ENCODE measurements at places on chromosomes 2 and 18.
A peak's percentile ranks its signal among the peaks of the same experiment; 100 is the strongest.

- DNase-seq = no peak
These were observed 26.6 kb downstream of the MYL1 start for GRCh38 chr2:210288408-210288807.

DNA sequence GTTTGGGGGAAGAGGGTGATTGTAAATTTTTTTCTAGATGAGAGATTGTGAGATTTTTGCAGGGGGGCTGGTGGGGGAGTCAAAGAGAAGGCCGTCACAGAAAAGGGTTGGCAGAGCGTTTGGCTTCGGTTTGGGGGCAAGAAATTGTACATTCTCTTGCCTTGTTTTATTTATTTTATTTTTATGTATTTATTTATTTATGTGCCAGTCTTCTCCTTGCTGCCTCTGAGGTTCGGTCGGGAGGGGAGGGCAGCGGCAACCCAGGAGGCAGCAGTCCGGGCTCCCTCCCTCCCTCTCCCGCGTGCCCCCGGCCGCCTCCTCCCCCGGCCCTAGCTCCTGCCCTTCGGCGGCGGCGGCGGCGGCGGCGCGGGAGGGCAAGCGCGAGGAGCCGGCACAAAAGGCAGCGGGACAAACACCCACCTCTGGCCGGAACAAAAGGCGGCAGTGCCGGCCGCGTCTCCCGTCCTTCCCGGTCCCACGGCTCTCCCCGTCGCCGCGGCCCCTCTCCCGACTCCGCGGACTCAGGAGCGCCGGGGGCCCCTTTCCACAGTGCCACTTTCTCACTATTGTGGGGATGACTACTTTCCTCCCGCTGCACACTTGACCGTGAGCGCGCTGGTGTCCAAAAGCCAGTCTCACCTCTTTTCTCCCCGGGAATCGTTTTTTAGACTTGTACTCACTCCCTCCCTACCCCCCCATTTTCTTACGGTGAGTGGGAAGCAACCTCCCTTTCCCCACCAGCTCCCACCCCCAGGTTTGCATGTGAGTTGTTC, 1.2 kb downstream of the BCL11A start:
- DNase-seq = no peak

GRCh38 chr2:44572196-44572900, 210.6 kb downstream of the CAMKMT start:
- DNase-seq = no peak

GRCh38 chr2:17879137-17879912, 858 bp downstream of the KCNS3 start:
- DNase-seq = peak; percentile 42

DNA sequence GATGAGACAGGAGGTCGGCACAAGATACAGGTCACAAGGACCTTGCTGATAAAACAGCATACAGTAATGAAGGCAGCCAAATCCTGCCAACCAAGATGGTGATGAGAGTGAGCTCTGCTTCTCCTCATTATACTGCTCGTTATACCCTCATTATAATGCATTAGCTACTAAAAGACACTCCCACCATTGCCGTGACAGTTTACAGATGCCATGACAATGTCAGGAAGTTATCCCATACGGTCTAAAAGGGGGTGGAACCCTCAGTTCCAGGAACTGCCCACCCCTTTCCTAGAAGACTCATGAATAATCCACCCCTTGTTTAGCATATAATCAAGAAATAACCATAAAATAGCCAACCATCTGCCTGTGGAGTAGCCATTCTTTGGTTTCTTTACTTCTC, 224.2 kb downstream of the RBM43 start:
- DNase-seq = no peak

- DNase-seq = no peak
These were observed 808.9 kb downstream of the SUCLG1 start for GRCh38 chr2:83650161-83650560.

DNA sequence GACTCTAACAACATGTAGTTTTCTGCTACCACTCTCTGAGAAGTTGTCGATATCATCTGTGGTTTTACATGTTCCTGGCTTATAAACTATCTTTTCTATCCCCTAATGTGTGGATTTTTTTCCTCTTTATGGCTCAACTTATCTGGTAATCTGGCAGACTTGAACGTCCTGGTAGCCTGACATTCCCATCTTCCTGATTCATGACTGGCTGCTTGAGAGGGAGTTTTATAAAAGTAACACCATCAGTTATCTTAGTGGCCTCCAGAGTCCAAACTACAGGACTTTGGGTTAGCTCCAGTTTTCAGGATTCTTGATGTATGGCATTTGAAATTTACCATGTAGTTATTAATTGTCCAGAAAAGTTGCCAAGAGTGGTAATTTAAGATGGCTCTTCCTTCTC, 174.0 kb upstream of the GULP1 start:
- no peak for DNase-seq

- DNase-seq = no peak
These were observed 6.1 kb upstream of the FAM171B start for GRCh38 chr2:186687807-186688211.

GRCh38 chr2:218259099-218259961, 1.5 kb upstream of the GPBAR1 start:
- DNase-seq = no peak

- DNase-seq = no peak
These were observed 104.3 kb downstream of the MYO5B start for GRCh38 chr18:50090370-50091312.

- no peak for DNase-seq
These were observed 10.8 kb upstream of the NEU4 start for GRCh38 chr2:241798081-241798630.

GRCh38 chr18:13890761-13891361, 24.5 kb downstream of the MC2R start:
- no peak for DNase-seq

- DNase-seq = no peak
These were observed 98.9 kb downstream of the ACKR3 start for GRCh38 chr2:236668531-236668969.

- DNase-seq = no peak
These were observed 1305.5 kb upstream of the NXPH2 start for GRCh38 chr2:140085674-140086073.

GRCh38 chr2:38091760-38092159, 15.8 kb upstream of the CYP1B1 start:
- DNase-seq = no peak

- no peak for DNase-seq
These were observed 56.0 kb downstream of the CYBRD1 start for GRCh38 chr2:171578127-171578803.

GRCh38 chr2:9832586-9832985, 10.7 kb upstream of the TAF1B start:
- no peak for DNase-seq

DNA sequence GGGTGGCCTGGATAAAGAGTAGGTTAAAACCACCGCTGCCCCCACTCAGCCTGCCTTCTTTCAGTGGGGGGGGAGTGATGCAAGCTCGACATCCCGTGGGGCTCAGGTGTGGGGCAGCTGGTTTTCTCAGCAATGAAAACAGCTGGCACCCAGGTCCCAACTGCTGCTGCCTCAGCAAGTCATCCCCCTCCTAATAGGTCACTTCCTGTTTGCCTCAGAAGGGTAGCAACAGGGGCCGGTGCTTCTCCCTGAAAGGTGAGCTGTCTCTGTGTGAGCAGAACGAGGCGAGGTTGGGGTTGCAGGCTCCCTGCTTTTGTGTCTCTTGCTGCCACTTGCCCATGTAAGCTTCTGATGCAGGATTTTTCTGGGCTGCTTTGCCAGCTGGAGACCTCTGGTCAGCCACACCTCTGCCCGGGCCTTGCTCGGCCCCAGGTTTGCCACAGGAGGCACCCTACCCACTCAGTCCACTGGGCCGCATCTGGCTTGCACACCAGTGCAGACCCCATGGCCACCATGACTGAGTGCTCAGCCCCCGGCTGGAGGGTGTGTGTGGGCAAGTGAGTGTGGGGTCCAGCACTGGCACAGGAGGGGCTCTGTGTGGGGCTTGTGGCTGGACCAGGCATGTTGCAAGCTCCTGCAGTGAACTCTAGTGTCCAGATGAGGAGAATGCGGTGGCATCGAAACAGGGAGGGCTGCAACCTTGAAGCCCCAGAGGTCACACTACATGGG, 11.5 kb upstream of the ASB1 start:
- DNase-seq = no peak

GRCh38 chr2:59997371-59997770, 556.1 kb downstream of the BCL11A start:
- peak; percentile 43 for DNase-seq

GRCh38 chr2:98374958-98375570, 28.8 kb downstream of the CNGA3 start:
- peak; percentile 74 for DNase-seq

GRCh38 chr2:106770986-106771385, 115.0 kb downstream of the ST6GAL2 start:
- DNase-seq = no peak

DNA sequence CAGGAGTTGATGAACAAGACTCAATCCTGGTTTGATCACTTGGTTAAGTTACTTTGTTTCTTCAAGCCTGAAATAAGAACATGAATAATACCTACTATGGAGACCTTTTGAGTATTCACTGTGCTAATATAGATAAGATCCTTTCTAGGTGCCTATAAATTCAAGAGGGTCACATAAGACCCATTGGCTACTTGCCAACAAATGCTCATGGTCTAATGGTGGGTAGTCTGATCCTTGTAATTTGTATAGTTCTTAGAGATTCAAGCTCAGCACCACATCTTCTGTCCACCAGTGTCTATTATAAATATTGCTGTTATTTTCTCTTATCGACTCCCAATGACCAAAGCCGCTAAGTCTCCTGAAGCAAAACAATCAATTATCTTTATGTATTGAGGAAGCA, 27.4 kb upstream of the ACSL3 start:
- DNase-seq = no peak

- DNase-seq = peak; percentile 68
These were observed 156.4 kb downstream of the DSEL start for GRCh38 chr18:67359873-67360838.

DNA sequence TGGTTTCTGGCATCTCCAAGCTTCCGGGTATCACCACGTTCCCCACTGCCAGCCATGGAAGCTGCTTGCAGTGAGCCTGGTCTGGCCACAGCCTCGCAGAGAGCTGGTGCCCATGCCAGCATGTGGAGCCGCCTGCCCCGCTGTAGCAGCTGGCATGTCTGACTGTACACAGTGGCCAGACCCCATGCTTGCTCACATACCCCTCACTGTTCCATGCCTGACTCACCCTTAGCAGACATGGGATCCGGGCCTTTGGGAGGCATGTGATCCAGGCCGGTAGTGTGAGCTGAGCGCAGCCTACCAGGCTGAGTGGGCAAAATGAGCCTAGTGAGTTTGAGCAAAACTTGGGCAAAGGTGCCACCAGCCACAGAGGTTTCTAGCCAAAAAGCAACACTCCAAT, 18.8 kb upstream of the RPRD1A start:
- no peak for DNase-seq

GRCh38 chr18:9032519-9032918, 70.0 kb upstream of the NDUFV2 start:
- DNase-seq = no peak

GRCh38 chr2:134287323-134287722, 33.5 kb downstream of the MGAT5 start:
- no peak for DNase-seq

DNA sequence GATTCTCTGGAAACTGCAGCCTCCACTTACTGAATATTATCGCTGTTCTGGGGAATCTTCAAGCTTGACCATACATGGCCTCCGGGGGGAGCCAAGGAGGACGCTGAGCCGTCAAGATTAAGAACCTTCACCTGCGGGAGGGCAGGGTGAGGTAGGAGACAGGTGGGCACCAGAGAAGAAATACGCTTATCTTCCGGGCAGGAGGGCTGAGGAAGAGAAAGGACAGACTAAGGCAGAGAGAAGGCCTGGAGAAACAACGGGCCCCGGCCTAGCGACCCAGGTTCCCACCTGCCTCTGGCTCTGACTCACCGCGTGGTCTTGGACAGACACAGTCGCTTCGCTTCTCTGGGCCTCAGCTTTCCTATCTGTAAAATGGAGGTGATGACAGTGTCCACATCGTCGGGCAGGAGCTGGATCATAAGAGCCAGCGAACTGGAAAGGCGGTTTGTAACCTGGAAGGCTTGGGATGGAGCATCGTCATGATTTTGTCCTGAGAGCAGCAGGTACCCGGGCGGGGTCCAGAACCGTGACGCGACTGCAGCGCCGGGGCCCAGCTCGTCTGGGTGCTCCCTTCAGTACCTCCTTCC, 659 bp downstream of the ZNF142 start:
- no peak for DNase-seq

- no peak for DNase-seq
These were observed 118.8 kb downstream of the SETBP1 start for GRCh38 chr18:44799382-44799906.

- DNase-seq = no peak
These were observed 1.2 kb downstream of the RAB12 start for GRCh38 chr18:8610459-8610851.

GRCh38 chr2:217978536-217979150, 24.2 kb downstream of the TNS1 start:
- DNase-seq = no peak

DNA sequence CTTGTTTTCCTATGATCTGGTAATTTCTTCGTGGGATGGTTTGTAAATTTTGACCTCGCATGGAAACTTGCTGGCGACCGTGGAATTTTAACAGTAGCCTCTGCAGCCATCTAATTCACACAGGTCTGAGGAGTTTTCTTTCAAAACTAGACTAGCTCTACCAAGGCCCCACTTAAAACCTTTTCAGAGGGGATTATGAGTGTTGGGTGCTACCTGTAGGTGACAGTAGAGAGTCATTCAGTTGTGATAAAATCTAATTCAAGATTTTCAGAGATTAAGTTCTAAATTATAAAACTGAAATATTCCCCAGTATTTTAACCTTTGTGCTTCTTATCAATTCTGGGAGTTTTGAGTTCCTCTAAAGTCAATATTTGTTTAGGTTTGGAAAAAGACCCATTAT, 31.0 kb downstream of the THSD7B start:
- DNase-seq = no peak

GRCh38 chr2:88161446-88162244, 8.5 kb upstream of the THNSL2 start:
- no peak for DNase-seq

GRCh38 chr2:57902578-57902977, 144.0 kb upstream of the VRK2 start:
- no peak for DNase-seq

DNA sequence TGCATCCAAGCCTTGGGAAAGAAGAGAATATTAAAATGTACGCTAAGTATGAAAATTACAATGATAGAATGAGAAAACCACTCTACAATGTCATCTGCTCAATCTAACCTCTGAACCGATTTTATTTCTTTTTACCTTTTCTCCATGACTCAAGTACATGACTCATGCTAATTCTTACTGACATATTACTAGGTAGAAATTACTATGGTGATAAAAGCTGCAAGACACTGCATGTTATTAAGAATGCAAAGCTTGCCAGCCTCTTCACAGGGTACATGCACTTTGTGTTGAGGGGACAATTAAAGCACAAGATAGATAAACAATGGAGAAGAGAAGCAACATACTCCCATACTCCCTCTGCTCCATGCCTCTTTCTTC, 20.7 kb downstream of the SFT2D3 start:
- no peak for DNase-seq
